ENCODE measurements at places on chromosomes 5 and 9.

GRCh38 chr5:133775584-133776304 is 163.4 kb upstream of the FSTL4 start:
- DNase-seq: no peak

GRCh38 chr5:141878186-141878710 is at the start of gene PCDH1:
PCDH1 (minus strand) TSS chr5:141878410; CDS start chr5:141878262, 148 bp downstream.
- DNase-seq: peak; percentile 19

DNA sequence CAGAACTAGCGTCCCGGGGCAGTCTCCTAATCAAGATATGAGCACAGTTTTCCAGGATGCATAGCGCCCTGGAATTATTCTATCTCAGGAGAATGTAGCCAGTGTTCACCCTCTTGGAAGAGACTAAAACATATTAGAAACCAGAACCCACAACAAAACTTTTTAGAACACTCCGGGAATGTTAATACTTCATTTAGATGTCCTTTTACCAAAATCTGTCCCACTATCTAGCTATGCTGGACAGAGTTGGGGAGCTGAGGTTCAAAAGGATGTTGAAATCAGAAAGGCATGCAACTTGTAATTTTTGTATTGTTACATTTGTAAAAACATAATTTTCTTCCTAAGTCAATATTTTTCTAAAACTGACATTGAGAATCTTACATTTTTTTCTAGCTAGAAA is 386.5 kb upstream of the RFX3 start:
- no peak for DNase-seq

DNA sequence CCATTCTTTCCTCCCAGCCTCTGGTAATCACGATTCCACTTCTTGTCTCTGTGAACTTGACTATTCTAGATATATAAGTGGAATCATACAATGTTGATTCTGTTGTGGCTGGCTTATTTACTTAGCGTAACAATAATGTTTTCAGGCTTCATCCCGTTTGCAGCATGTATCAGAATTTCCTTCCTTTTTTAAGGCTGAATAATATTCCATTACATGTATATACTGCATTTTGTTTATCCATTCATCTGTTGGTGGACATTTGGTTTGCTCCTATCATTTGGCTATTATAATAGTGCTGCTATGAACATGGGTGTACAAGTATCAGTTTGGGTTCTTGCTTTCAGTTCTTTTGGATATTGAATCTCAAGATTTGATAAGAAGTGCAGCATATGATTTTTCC is 239.7 kb upstream of the ZNF608 start:
- DNase-seq: no peak

GRCh38 chr5:74953937-74954720 is 87.9 kb upstream of the FAM169A start:
- no peak for DNase-seq

DNA sequence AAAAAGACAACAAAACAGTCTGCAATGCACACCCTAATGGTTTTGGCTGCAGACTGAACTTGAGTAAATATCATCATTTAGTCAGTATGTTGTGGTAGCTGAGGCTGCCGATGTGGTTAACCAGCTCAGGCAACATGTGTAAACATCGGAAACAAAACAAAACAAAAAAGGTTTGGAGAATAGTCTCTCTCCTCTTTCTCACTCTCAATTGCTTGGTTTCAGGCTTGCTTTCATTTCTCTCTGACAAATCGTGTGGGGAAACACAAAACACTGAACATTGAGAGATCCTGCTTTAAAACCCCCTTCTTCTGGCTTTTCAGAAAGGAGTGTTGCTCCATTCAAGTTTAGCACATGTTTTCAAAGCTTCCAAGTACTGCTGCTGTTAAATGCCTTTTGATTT is 453.3 kb downstream of the BNC2 start:
- DNase-seq: peak; percentile 82

Data from NCI-H1092 treated with DMSO at 0.1 percent for 48 hours (cell line).